ENCODE measurements at places on chromosomes 1 and 21.
A peak's percentile ranks its signal among the peaks of the same experiment; 100 is the strongest.

- DNase-seq: no peak
Measured at GRCh38 chr1:58107943-58108342, 438.6 kb downstream of the OMA1 start.

DNA sequence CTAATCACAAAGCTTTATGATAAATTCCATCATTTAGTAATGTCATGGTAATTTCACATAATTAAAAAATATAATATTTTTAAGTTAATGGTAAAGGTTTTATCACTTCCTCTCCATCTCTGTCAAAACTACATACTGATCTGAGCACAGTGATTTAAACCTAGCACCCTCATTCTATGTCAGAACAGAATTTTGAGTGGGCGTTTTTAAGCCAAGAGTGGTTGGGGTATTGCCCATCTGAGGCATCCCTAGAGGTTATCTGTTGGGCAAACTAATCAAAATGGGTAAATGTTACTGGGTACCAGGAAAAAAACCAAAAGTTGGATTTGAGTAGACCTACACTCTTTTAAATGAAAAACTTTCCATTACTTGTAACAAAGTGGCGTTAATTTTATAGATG lies 100.7 kb upstream of the GFI1 start:
- DNase-seq: no peak

DNA sequence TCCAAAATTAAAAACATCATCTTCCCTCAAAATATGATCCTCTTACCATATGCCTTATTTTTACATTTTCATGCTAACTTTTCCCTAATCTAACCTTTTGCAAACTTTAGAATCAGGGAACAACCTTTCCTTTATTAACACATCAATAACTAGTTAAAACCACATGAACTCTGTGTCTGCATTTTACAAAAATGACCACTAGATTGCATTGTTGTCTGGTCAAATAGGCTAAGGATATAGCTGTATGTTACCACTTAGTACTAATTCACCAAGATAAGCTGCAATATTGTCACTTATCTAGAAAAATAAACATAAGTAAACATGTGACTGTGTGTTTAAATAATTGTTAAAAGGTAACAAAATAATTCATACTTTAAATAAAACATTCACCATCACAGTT lies 82.3 kb downstream of the DENND1B start:
- peak; percentile 44 for DNase-seq

- DNase-seq: no peak
Measured at GRCh38 chr1:9357958-9358357, 65.3 kb downstream of the SPSB1 start.

DNA sequence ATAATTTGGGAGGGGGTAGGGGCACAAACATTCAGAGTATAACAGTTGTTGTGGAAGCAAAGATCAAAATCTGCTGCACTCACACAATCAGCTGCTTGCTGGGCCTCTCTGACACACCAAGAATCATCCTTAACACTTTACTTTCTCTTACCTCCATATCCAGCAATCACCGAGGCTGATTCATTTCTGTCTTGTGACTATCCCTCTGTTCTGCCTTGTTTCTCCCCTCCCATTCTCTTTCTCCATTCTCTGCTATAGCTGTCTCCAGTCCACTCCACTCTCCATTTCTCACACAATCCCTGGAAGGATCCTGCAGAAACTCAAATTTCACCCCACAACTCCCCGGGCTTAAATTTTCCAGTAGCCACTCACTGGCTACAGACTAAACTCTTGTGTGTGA lies 91.8 kb upstream of the NGF start:
- DNase-seq: peak; percentile 79

- DNase-seq: peak; percentile 51
Measured at GRCh38 chr1:98702976-98703375, 41.5 kb downstream of the SNX7 start.

DNA sequence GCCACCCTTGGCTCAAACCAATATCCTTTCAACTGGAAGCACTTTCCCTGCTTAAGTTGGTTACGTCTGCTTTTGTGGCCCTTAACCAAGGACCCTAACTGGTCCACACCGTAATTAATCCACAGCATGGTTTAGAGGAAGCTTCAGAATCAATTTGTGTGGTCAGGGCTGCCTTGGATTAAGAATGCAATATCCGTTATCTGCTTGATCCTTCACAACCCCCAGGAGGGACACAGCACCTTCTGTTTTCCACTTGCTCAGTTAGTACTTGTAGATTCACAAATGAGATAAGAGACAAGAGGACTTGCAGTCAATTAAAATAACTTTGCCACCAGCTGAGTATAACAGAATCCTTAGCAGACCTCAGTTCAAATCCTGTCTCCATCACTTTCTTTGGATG lies 56.9 kb upstream of the LRP8 start:
- no peak for DNase-seq

- DNase-seq: no peak
Measured at GRCh38 chr1:33282791-33283190, 26.5 kb downstream of the ZNF362 start.

- peak; percentile 46 for DNase-seq
Measured at GRCh38 chr1:32208891-32209328, at the start of gene DCDC2B. DCDC2B (plus strand) TSS chr1:32209089; CDS start chr1:32209094, 5 bp downstream.

- DNase-seq: no peak
Measured at GRCh38 chr1:2274231-2274928, 46.3 kb downstream of the SKI start.

DNA sequence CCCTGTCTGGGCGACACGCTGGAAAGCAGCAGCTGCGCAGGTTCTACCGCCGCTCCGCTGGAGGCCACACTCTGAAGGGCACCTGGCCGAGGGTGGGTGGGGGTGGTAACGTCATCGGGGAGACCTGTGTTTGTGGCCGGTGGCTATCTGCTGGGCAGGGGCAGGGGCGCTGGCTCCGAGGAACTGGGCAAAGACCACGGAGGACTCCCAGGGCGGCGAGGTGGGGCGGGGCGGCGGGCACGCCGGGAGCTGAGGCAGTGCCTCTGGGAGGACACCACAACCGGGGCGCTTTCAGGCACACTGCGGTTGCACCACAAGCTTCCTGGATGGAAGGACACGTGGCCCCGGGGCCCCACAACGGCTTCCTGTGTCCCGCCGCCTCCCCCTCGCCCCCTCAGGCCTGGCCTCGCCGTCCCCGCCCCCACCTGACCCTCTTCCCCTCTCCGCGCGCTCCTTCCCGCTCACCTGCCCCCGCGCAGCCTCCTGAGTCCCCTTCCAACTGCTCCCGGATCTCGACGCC lies 3.3 kb upstream of the DENND2D start:
- peak; percentile 41 for DNase-seq

DNA sequence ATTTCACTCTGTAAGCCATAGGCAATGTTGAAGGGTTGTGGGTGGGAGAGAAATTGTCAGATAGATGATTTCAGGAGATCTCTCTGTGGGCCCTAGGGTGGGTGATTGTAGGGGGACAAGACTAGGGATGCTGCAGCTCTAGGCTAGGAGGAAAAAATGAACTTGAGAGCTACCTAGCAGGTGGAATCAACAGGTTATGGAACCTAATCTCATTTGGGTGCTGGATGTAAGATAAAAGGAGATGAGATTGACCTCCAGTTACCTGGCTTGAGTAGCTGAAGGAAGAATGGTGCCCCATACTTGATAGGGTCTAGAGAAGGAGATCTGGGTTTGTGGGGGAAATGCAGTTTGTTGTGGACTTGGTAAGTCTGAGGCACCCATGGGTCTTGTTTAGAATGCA lies 396.5 kb downstream of the RRAGC start:
- DNase-seq: no peak

DNA sequence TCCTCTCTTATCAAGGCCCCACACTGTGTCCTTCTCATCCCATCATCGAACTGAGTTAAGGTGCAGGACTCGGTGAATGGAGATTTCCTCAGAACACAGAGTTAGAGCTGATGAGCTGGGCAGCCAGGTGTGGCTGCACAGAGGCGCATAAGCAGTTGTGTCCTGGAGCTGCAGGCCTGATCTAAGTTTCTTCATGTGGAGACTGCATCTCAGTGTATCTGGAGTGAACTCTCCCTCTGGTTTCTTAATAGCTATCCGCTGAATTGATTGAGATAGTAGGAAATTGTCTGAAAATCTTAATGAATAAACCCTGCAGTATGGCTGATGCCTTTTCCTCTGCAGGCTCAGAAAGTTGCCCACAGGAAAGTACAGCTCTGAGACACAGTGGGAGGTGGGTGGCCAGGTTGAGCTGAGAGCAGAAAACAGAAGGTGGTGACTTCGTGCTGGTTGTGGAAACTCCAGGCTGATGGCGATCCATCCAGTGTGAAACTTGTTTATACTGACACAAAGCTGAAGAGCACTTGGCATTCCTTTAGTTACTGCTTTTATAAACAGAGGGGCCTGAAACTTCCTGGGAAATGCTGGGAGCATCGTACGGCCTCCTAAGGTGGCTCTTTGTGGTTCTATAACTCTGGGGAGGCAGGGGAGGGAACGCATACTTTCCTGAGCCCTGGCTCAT lies 67.4 kb upstream of the F3 start:
- DNase-seq: no peak

DNA sequence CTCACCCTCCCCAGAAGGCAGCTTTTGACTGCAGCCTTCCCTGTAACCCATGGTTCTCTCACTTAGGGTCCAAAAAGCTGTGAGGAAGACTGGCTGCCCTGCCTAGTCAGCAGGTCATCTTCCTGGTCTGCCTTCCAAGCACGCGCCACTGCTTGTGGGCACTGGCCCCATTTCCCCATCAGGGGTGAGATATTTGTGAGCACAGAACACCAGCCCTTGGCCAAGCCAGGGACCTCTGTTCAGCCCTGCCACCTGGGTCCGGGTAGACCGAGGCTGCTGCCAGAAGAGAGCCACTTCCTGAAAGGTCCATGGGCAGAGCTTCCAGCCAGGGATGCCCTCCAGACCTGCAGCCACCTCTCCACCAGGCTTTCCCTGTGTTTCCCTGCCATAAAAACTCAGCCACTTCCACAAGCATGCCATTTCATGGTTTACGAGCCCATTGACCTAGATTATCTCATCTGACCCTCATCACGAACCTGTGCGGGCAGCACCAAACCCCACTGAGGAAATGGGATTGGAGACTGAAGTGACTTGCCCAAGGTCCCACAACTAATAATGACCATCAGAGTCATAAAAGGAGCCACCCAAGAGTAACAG lies 40.5 kb downstream of the GLIS1 start:
- no peak for DNase-seq

Data from fibroblast of mammary gland (primary cell).